Amniotic stem cell (primary cell): ENCODE measurements at places on chromosomes 11 and 22.

DNA sequence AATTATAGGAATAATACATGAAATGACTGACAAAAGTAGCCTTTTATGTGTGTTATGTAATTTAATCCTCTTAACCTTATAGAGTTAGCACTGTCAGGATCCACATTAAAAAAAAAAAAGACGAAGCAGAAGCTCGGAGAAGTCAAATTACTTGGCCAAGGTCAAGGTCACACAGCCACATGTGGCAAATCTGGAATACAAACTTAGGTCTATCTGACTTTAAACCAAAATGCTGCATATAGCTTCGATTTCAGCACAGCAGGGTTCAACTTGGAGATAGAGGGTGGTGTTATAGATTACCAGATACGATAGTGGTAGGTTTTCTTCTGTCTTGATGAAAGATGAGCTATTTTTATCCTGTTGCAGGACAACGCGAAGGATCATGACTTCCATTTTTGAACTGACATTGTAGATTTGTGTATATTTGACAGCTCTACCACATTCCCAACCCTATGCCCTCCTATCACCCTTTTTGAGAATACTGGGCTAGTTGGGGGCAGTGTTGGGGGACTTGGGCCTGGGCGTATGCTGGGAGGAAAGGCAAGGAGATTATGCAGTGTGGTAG is 11.6 kb upstream of the EHF start:
- no peak for DNase-seq

DNA sequence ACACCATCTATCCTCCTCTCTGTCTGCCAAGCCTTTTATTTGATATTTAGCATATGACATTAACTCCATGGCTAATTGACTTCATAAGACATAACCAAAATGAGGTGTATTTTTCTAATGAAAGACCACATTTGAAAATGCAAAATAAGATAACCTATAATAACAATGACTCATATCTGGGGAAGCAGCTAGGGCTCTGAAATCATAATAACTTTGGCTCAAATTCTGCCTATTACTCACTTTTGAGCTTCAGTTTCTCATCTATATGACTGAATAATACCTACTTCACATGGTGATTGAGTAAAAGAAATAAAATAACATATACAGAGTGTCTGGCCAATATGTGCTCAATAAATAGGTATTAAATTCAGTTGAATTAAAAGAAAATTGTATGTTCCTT is 1419.8 kb upstream of the TENM4 start:
- no peak for DNase-seq

- DNase-seq = no peak
Observed at GRCh38 chr22:46640293-46641055, 20.3 kb downstream of the GRAMD4 start.

- DNase-seq = no peak
Observed at GRCh38 chr22:39130892-39131855, 21.3 kb downstream of the CBX7 start.

DNA sequence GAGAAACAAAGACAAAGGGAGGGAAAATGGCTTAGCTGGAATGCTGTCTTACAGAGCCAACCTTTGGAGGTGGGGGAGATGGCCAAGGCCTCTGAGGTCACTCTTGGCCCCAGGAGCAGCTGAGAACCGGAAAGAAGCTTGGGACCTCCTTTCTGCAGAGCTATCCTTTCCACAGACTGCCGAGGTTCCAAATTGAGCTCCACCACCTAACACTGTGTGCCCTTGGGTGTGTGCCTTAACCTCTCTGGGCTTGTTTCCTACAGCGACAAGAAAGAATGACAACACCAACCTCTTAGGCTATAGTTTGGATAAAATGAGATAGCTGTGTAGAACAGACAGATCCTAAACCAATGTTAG is 23.2 kb downstream of the RTN4RL2 start:
- DNase-seq = no peak

- DNase-seq = no peak
Observed at GRCh38 chr11:12137938-12138731, 27.7 kb downstream of the MICAL2 start.

- DNase-seq = no peak
Observed at GRCh38 chr11:64609436-64610047, 18.5 kb downstream of the SLC22A12 start.

DNA sequence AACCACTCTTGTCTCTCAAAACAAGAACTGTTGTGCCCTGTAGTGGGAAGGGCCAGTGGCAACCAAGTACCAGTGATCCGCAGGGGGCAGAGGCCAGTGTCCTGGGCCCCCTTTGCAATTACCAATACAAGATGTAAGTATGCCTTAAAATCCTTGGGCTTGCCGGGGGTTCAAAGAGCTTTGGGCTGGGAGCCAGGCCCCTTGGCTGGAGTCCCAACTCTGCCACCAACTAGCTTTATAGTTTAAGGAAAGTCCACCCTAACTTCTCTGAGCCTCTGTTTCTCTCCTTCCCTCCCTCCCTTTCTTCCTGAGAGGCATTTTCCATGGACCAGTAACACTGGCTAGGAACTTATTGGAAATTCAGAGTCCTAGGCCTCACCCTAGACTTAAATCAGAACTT is 15.5 kb downstream of the CLMP start:
- DNase-seq = no peak

DNA sequence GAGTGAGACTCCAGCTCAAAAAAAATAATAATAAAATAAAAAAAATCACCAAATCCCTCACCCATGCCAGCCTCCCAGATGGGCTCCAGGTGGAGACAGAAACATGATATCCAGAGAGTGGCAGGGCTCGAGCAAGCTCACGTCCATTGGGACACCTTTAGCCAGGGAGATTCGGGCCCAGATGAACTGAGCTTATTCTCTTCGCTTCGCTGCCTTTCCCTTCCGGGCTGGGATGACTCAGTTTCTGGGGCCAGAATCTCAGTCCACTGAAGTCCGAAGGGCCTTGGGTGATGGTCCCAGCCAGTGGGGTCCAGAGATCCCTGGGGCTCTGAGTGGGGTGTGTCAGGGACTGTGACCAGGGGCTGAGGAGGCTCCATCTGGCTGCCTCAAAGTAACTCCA is 23.0 kb upstream of the MYEOV start:
- DNase-seq = no peak

DNA sequence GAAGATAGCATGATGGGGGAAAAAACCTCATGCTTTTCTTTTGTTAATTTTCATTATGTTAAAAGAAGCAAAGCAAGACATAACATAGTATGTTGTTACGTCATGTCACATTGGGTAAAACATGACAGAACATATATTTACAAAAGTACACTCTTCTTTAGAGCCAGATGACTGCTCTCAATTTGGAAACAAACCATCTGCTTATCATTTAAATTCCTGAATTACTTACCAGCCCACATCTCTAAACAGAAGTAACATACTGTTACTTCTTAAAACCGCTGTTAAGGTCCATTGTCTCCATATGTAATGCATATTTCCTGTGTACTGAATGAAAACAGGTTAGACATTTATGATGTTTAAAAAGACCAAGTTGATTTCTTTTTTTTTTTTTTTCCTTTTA is 100.0 kb downstream of the TMEM135 start:
- DNase-seq = no peak

GRCh38 chr11:12195768-12196167 is 85.4 kb downstream of the MICAL2 start:
- DNase-seq = no peak

GRCh38 chr22:40108396-40108795 is 69.3 kb upstream of the TNRC6B start:
- DNase-seq = no peak

DNA sequence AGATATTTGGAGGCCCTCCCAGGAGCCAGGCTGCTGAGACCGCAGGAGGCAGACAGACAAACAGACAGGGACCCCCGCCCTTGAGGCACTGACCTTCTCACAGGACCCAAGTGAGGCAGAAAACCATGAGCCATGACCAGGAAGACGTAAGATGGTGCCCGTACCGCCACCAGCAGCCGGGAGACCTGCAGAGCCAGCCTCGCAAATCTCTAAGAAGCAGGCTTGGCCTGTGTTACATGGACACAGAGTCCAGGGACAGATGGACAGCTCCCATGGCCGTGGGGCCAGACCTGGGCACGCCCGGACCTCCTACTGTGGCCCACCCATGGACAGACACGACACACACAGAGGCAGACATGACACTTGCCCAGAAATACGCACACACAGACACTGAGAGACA is 30.7 kb upstream of the TOLLIP start:
- no peak for DNase-seq

GRCh38 chr11:123251657-123252344 is 56.8 kb upstream of the CLMP start:
- no peak for DNase-seq

DNA sequence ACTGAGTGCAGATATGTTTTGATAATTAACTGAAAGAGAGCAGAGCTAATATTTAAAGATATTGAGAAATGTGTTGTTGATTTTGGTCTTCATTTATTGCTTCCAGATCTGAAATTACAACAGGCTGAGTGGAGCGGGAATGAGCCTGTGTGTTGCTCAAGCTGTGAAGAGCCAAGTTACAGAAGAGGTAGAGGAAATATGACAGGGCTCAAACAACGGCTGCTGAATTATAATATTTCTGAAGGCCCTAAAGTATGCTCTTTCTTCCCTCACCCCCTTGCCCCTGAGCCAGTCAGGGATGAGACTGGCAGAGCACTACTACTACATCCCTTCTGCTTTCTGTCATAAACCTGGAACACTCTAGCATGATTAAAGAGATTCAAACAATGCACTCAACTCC is 115.6 kb downstream of the FANCF start:
- no peak for DNase-seq

DNA sequence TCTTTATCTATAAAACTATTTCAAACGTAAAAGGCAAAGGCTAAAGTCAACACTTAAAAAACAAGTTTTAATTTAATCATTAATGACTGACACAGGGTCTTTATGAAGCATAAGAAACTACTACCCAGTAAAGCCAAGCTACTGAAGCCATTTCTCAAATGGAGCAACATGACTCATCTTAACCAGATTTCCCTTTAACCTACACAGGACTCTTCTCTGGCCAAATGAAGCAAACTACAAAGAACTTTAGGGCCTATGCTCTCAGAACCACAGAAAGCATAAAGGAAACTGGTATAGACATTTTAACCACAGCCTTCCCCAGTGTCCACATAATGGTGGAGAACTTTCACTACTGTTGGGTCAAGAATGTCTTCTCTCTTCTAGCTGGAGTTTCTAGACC is 34.7 kb downstream of the ALG9 start:
- DNase-seq = no peak

- peak; percentile 88 for DNase-seq
Observed at GRCh38 chr11:86740628-86741483, 59.5 kb upstream of the PRSS23 start.

- DNase-seq = no peak
Observed at GRCh38 chr11:8925711-8926110, 7.0 kb downstream of the C11orf16 start.

DNA sequence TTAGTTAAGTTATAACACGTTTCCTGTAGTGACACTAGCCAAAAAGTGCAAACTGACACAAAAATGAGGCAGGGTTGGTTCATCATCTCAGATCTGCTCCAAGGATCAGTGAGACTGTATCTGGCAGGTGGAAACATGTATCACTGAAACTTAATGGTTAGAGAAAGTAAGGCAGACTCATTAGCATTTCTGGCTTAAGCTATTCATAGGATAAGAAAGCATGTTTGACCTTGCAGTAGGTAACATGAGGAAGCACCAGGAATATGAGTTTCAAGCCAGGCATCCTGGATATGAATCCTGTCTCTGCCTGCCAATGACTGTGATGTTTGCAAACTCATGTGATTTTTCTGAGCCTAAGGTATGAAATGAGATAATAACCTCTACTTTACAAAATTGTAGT is 732.1 kb downstream of the NELL1 start:
- no peak for DNase-seq

DNA sequence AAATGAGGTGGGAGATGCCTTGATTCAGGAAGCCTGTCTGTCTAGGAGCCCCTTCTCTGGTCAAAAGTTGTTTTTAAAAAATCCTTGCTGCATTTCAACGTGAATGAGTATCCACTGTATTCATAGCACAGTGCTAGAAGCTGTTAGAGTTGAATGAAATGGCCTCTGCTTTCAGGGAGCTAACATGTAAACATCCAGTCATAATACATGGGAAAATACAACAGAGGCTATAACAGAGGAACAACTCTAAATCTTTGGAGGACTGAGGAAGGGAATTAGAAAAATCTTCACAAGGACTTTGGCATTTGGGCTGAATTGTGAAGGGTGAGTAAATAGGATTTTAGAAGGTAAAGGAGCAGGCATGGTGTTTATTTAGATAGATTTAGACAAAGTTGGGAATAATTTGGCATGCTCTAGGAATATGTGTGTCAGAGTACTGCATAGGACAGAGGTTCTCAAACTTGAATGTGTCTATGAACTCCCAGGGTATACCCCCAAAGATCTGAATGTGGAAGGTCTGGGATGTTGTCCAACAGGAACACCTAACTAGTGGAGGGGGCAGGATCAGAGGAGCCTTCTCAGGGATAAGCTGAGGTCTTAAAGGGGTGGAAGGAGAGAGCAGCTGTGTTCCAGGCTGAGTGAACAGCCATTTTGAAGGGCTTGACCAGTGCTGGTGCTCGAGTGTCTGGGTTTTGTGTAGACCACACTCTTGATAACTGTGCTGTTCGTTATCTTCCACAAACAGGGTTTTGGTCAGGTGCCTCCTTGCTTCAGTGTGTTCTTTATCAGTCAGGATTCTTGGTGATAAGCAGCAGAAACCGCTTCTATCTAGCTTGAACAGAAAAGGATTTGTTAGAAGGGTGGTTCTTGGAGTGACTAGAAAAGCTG is 12.7 kb downstream of the SREBF2 start:
- DNase-seq = no peak

GRCh38 chr11:116513894-116514293 is 258.9 kb downstream of the BUD13 start:
- no peak for DNase-seq

DNA sequence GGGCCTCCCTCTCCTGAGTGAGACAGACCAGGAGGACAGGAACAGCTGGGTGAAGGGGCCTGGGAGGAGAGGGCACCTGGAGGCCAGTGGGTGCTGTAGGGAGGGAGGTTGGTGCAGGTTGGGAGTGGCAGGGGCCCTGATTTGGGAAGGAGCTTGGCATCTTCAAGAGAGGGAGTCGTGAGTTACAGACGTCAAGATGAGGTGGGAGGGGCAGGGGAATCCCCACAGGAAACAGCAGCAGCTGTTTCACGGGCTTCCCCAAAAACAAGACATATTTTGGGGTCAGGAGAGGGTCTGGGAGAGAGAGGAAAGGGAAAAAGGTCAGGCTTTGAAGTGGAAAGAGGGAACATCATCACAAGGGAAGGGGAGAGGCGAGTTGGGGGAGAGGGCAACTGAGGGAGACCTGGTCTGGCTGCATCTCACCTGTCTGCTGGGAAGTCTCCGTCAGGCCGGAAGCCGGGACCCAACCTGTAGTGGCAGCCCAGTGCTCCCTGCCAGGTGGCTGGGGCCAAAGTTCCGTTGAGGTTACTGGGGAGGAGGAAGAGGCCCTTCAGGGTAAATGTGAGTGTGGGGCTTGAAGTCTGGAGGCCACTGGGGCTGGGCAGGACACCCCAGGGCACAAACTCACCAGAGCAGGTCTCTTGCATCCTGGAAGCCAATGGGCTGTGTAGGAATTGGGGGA is 4.4 kb downstream of the NAALADL1 start:
- DNase-seq = no peak

GRCh38 chr22:24564376-24565058 is 8.7 kb downstream of the SNRPD3 start:
- DNase-seq = no peak
